ENCODE measurements at places on chromosomes 4 and X.

GRCh38 chr4:79294064-79294463 lies 31.8 kb downstream of the NAA11 start:
- no peak for DNase-seq

DNA sequence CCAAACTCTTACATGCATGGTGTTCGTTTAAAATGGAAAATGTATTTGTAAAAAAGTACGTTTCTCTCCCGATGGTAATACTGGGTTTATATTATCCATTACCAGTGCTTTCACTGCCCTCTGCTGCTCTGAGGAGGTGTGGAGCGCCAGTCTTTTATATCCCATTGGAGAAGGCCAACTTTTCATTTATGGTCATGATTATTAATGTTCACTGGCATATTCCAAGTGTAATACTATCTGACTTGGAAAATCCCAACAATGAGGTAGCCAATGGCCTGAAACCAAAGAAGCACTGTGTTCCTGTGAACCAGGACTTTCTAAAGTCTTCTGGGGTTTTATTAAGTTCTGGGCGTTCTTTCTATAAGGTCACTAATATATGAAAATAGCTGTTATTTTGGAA lies 80.7 kb downstream of the SYNPO2 start:
- peak; percentile 85 for DNase-seq

DNA sequence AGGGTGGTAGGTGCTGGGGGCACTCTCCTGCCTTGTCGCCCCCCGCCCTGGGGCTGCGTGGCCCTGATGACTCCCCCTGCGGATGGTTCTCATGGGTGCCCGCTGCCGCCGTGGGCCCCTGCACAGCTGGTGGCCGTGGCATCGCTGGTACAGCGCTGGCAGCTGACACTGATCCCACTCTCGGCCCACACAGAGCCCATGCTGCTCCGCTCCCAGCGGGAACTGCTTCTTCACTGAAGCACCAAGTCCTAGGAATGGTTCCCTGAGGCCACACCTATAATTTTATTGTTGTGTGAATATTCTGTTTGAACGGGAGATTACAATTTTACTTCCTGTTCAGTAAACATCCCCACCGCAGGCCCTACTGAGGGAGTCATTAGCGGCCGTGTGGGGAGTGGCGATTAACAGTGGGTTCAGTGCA lies 138.6 kb upstream of the NKX1-1 start:
- no peak for DNase-seq

DNA sequence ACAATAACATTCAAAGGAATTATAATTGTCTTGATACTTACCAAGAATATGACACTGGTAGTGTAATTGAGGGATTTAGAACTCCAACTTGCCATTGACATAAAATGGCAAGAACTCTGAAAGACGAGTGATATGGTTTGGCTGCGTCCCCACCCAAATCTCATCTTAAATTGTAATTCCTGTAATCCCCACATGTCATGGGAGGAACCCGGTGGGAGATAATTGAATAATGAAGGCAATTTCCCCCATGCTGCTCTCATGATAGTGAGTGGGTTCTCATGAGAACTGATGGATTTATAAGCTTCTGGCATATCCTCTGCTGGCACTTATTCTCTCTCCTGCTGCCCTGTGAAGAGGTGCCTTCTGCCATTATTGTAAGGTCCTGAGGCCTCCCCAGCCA lies 1536.4 kb downstream of the TECRL start:
- no peak for DNase-seq

GRCh38 chrX:39335513-39336235 lies 534.4 kb downstream of the MID1IP1 start:
- no peak for DNase-seq

GRCh38 chr4:142396279-142396678 lies 449.8 kb downstream of the INPP4B start:
- DNase-seq: peak; percentile 23

GRCh38 chr4:11813951-11814446 lies 385.3 kb upstream of the HS3ST1 start:
- DNase-seq: no peak

GRCh38 chr4:14787894-14788293 lies 214.4 kb upstream of the CPEB2 start:
- DNase-seq: peak; percentile 42

GRCh38 chrX:73215246-73215645 lies 595 bp upstream of the NAP1L2 start:
- no peak for DNase-seq

GRCh38 chrX:9635803-9636202 lies 129.8 kb downstream of the GPR143 start:
- peak; percentile 15 for DNase-seq

- no peak for DNase-seq
Observed at GRCh38 chr4:36392024-36392423, 110.6 kb downstream of the DTHD1 start.

DNA sequence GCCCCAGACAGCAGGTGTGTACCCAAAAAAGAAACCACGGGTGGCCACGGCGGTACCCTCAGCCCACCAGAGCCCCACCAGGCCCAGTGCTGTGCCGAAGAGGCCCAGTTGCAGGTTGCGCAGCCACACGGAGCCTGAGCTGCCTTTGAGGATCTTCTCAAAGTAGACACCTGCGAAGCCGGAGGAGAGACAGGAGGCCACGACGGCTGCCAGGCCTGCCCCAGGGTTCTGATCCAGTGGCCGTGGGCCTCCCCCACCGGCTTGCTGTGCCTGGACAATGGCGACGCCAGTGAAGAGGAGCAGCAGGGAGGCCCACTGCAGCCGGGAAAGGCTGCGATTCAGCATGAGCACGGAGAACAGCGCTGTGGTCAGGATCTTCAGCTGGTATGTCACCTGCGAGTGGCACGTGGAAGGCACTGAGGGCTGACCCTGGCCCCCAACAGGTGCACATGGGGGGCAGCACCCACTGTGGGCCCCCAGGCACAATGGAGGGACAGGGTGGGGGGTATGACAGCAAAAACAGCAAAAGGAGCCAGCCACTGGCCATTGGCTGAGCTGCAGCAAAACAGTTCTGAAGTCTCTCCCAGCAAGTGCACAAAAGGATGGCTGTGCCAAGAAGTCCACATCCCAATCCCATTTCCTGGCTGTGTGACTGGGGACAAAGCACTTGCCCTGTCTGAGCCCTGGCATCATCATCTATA lies 6.2 kb downstream of the SLC35A2 start:
- DNase-seq: no peak

Data from fibroblast of pulmonary artery (primary cell).